ENCODE measurements at places on chromosomes 13 and 19. TPM values are rescaled to one million over a fixed set of nuclear protein-coding genes. Genes with fewer than 3 reads are reported as not detected.

DNA sequence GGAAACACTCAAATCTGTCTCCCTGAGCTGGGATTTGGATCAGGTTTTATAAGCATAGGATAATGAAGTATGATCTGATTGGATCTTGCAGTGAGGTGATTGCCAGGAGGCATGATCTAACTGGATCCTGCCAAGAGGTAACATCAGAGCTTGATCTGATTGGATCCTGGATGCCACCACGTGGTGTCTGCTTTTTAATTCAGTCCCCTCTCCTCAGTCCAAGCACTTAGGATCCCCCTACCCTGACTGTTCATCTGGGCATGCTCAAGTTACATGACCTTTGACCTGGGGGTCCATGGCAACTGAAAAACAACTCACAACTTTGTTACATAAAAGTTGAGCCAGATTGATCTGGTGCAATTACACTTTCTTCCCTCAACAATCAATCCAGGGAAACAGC, 47.5 kb upstream of the LSM14A start:
- DNase-seq, result no peak

- no peak for DNase-seq
Observed at GRCh38 chr19:54905421-54905802, 536 bp upstream of the NCR1 start.

DNA sequence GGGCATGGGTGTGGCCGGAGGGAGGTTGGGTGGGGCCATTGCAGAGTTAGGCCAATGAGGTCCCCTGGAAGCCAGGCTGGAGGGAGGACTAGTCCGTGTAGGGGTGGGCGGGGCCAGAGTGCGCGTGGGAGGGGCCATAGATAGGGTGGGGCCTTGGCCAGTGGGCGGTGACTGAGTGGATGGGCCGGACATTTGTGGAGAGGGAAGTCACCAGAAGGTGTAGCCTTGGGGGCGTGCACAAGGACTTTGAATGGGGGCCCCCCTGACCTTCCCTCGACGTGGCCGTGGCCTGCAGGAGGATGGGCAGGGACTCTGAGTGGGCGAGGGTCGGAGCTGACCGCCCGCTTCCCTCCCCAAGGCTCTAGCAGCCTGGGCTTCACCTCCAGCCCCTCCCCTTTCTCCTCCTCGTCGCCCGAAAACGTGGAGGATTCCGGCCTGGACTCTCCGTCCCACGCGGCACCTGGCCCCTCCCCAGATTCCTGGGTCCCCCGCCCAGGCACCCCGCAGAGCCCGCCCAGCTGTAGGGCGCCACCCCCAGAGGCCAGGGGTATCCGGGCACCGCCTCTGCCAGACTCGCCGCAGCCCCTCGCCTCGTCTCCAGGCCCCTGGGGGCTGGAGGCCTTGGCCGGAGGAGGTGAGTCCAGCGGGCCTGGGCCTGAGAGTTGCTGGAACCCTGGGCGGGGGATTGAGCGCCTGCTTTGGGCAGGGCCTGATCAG, 16.5 kb upstream of the B3GNT3 start:
- peak; percentile 73 for DNase-seq

LENG9 gene
- 1.7 TPM for polyA plus RNA-seq
